ENCODE measurements at places on chromosomes 16 and 17. TPM values are rescaled to one million over a fixed set of nuclear protein-coding genes. Genes with fewer than 3 reads are reported as not detected.

AHSP gene
- not detected for total RNA-seq

NKD1 gene
- total RNA-seq, result under 0.01 TPM

FOXJ1 gene
- total RNA-seq, result not detected

GGT6 gene
- not detected for total RNA-seq

KRT33A gene
- total RNA-seq, result not detected

CXCL16 gene
- 2.0 TPM for total RNA-seq

RAPGEFL1 gene
- 2.2 TPM for total RNA-seq

PABPN1L gene
- total RNA-seq, result not detected

CES1 gene
- not detected for total RNA-seq

FOXL1 gene
- total RNA-seq, result 4.6 TPM

CLEC3A gene
- total RNA-seq, result not detected

MYOCD gene
- total RNA-seq, result not detected

SRCIN1 gene
- total RNA-seq, result under 0.01 TPM

TSEN54 gene
- 10.0 TPM for total RNA-seq

MGAT5B gene
- total RNA-seq, result 2.2 TPM

FLYWCH2 gene
- 44.9 TPM for total RNA-seq

CMTM4 gene
- 13.0 TPM for total RNA-seq

LDAF1 gene
- total RNA-seq, result 48.3 TPM

PIRT gene
- not detected for total RNA-seq

CACNG1 gene
- total RNA-seq, result not detected

NPIPB9 gene
- 4.1 TPM for total RNA-seq

ZNF629 gene
- total RNA-seq, result 18.3 TPM

ABCC12 gene
- total RNA-seq, result not detected

SNTB2 gene
- 87.1 TPM for total RNA-seq

EVI2A gene
- total RNA-seq, result 0.19 TPM

TTC19 gene
- 61.7 TPM for total RNA-seq

C17orf78 gene
- not detected for total RNA-seq

ALOXE3 gene
- under 0.01 TPM for total RNA-seq

MYH1 gene
- total RNA-seq, result not detected

KRT9 gene
- total RNA-seq, result not detected

SLC13A2 gene
- total RNA-seq, result not detected

HS3ST6 gene
- not detected for total RNA-seq

TP53TG3C gene
- not detected for total RNA-seq

CBLN1 gene
- not detected for total RNA-seq

KRTAP16-1 gene
- not detected for total RNA-seq

GPR179 gene
- total RNA-seq, result not detected

RCVRN gene
- not detected for total RNA-seq

PNPO gene
- 42.1 TPM for total RNA-seq

MYCBPAP gene
- total RNA-seq, result 0.29 TPM

ALDH3A1 gene
- total RNA-seq, result 0.65 TPM

G6PC1 gene
- total RNA-seq, result not detected

Data from vein endothelial cell (primary cell).